ENCODE measurements at places on chromosomes 3 and 15.

DNA sequence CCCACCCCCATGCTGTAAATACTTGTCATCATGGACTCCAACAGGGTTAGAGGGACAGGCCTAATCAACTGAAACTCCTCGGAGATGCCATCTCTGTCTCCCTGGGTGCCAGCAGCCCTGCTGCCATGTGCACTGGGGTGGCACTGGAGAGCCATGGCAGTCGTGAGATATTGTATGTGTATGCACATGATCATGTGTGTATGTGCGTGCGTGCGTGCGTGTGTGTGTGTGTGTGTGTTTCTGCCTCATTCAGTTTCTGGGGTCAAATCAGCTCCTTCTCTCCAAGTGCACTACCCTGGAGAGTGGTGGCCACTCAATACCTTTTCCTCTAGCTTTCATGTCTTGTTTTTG is 3.2 kb upstream of the APEH start:
- DNase-seq, result no peak

DNA sequence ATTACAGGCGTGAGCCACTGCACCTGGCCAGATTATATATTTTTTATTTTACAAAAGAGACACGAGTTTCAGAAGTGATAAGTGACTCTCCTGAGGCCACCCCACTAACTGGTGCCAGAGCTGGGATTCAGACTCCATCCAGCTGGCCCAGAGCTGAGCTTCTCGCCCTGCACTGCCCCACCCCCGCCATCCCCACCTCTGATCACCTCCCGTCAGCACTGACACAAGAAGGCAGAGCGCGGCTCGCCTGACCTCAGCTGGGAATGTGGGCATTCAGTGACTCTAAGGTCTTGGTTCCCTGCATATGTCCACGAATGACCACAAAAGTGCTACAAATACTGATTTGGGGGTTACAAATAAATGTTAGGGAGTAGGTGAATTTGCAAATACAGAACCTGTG is 56.1 kb upstream of the GALNT15 start:
- no peak for DNase-seq

- no peak for DNase-seq
Measured at GRCh38 chr3:9676785-9677184, 26.8 kb upstream of the CPNE9 start.

- no peak for DNase-seq
Measured at GRCh38 chr3:48405343-48405881, 24.5 kb downstream of the PLXNB1 start.

- no peak for DNase-seq
Measured at GRCh38 chr3:38054499-38055001, 15.5 kb downstream of the DLEC1 start.

DNA sequence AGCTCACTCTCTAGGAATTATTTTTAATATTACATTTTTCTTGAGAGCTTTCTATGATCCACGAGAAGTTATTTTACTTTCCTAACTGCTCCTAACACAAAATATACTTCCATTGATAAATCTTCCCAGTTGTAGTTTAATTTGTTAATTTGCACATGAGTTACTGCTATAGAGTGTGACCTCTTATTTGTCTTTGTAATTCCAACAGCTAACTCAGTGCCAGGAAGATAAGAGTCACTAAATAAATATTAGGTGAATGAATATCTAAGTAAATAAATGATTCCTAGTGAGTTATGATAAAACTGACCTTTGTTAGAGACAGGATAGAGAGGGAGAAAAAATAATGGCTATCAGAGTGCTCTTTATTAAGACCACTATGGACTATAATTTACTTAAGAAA is 319.9 kb downstream of the NAALADL2 start:
- no peak for DNase-seq

DNA sequence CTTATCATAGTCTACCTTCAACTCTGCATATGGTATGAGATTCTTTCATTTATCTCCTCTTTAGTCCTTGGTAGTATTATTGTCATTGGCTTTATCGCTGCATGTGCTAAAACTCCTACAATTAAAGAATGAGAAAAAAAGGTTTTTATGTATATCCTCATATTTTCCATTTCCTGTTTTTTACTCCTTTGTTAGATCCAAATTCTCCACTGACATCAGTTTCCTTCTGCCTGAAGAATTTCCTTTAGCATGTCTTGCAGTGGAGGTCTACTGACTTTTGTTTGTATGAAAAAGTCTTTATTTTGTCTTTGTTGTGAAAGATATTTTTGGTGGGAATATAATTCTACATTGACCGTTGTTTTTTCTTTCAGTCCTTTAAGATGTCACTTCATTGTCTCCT is 81.0 kb upstream of the TNIK start:
- DNase-seq, result no peak

DNA sequence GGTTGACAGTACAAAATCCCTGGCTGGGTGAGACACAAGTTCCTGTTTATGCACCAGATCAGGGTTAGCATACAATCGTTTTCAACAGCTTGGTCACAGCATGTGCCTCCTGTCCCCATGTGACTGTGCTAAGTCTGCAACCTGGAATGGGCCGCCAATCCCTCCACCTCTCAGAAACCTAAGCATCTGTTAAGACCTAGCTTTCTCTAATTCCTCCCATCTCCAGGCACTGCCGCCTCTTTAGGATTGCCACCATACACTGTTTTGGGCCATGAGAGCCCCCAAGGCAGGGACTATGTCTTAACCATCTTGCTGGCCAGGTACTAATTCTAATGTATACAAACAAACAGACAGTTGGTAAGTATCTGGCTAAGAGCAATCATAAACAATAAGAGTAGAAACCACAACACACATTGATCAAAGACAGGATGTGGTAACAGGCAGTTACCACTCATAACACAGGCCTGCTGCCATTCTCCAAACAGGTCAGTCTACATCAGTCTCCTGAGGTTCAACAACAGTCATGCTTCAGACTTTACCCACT is 25.6 kb downstream of the SEC22C start:
- peak; percentile 18 for DNase-seq

- no peak for DNase-seq
Measured at GRCh38 chr3:198088421-198088955, 128.5 kb downstream of the LMLN start.

DNA sequence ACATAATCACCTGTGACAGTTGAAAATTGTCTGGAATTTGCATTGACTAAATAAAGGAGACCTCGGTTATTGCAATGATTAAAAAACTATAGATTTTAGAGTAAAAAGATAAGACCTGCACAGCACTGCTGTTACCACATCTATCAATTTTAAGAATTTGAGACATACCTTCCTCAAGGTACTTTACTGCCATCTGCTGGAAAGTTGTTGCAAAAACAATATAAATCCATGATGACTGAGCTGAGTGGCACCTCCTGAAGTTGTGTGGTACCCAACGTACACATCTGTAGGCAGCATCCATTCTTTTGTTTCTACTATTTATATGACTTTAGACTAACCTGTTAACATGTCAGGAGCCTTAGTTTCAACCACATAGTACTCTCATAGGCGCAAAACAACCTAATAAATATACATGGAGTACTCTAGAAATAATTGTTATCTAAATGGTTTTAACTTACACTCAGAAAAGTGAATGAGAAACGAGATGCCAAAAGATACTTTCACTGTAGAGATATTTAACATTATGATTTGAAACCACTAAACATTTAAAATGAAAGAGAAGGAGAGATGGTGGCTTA is 106.7 kb downstream of the GHSR start:
- no peak for DNase-seq

DNA sequence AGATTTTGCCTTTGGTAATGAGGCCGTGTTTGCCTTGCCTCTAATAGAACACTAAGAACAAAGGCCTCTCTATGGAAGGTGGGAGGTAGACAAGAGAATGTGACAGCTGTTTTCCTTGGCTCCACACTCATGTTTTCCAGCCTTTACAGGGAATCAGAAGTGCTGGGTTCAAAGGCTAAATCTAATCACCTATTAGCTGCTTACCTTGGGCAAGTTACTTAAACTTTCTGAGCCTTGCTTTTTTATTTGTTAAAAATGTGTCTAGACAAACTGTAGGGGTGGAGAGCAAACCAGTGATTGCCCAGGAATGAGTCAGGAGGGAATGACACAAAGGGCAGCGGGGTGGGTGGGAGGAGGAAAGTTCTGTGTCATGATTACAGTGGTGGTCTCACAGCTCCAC is 179.0 kb downstream of the P3H2 start:
- DNase-seq, result no peak

DNA sequence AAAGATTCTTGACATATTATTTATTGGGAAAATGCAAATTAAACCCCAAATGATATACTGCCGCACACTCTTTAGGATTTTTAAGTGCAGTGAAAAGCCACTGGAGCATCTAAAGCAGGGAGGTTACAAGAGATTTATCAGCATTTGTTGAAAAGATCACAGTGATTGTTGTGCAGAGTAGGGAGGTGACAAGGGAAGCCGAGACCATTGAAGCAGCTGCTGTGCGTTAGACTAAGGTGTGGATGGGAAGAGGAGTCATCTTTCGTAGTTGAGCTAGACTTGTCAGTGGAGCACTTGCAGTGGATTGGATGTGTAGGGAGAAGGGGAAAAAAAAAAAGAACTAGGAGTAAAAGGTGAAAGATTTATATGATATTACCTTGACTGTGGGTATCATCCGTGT is 854.6 kb downstream of the NTRK3 start:
- DNase-seq, result no peak

GRCh38 chr3:3847994-3848922 is 49.0 kb downstream of the LRRN1 start:
- DNase-seq, result no peak

DNA sequence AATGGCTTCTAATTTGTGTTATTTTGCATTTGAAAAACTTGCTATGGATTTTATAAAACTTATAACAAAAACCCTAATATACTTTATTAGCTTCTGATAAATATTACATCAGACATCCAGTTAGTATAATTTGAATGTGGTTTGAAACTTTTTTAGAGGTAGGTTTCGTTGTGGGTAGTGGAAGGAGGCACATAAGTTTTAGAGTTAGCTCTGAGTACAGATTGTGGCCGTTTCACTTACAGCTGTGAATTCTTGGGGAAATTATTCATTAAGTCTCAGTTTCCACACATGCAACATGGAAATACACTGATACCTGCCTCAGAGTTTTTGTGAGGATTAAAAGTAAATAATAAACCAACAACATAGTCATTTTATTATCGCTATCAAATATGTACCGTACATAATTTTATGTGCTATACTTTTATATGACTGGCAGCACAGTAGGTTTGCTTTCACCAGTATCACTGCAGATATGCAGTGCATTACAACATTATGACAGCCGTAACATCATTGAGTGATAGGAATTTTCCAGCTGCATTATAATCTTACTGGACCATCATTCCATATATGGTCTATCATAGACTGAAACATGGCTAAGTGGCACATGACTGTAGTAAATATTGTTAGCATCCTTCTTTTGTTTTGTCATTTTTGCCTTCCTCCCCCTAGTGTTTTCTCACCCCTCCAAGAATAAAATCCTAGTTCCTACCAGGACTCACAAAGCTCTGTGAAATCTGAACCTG is 175.6 kb downstream of the AKAP13 start:
- no peak for DNase-seq

- no peak for DNase-seq
Measured at GRCh38 chr15:59385171-59385570, 12.5 kb upstream of the MYO1E start.

DNA sequence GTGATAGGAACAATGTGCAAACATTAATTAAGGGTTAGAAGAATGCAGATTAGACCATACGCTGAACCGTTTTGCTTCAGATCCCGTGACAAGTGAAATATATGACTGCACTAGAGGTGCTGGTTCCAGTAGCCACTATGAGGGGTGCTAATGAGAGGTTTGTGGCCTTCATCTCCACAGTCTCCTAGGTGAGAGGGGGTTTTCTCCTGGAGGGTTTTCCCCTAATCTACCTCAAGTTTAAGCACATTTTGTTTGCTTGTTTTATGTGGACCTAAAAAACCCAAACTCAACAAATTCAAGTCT is 13.7 kb upstream of the SHF start:
- no peak for DNase-seq

GRCh38 chr3:155026999-155027591 is 53.0 kb upstream of the MME start:
- no peak for DNase-seq

DNA sequence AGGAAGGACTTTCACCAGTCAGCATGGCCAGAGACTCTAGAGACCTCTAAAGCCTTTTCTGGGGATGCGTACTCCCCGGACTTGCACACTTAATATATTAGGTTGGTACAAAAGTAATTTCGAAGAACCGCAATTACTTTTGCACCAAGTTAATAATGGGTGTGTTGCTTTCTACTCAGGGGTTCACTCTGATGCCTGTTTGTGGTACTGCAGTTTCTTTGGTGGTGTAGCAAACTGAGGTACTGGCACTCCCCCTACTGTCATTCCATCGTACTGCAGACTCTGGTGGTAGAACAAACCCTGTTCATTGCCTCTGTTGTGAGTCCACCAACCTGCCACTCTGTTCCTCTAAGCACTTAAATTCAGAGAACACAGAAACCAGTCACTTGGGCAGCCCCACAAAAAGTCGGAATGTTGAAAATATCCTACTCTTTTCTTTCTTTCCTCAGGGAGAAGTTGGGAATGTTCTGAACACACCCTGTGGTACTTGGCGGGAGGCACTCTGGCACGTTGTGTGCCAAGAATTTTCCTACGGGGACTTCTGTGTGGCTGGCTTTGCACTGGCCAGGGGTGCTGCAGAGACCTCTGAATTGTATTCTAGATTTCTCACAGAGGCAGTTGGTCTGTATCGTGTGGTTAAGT is 46.3 kb downstream of the GABRG3 start:
- DNase-seq, result no peak

DNA sequence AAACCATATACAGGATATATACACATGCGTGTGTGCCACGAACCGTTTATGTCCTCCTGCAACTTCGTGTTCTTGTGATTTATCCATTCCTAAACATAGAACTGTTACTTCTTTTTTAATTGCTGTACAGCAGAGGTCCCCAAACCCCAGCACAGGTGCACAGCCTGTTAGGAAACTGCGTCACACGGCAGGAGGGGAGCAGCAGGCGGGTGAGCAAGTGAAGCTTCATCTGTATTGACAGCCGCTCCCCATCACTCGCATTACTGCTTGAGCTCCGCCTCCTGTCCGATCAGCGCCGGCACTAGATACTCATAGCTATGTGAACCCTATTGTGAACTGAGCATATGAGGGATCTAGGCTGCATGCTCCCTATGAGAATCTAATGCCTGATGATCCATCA is 34.9 kb upstream of the NRROS start:
- peak; percentile 62 for DNase-seq

GRCh38 chr3:2910997-2911396 is 199.2 kb downstream of the IL5RA start:
- no peak for DNase-seq

GRCh38 chr3:98894791-98895576 is 6.5 kb downstream of the DCBLD2 start:
- DNase-seq, result no peak
